ENCODE measurements at places on chromosomes 6 and 20.

DNA sequence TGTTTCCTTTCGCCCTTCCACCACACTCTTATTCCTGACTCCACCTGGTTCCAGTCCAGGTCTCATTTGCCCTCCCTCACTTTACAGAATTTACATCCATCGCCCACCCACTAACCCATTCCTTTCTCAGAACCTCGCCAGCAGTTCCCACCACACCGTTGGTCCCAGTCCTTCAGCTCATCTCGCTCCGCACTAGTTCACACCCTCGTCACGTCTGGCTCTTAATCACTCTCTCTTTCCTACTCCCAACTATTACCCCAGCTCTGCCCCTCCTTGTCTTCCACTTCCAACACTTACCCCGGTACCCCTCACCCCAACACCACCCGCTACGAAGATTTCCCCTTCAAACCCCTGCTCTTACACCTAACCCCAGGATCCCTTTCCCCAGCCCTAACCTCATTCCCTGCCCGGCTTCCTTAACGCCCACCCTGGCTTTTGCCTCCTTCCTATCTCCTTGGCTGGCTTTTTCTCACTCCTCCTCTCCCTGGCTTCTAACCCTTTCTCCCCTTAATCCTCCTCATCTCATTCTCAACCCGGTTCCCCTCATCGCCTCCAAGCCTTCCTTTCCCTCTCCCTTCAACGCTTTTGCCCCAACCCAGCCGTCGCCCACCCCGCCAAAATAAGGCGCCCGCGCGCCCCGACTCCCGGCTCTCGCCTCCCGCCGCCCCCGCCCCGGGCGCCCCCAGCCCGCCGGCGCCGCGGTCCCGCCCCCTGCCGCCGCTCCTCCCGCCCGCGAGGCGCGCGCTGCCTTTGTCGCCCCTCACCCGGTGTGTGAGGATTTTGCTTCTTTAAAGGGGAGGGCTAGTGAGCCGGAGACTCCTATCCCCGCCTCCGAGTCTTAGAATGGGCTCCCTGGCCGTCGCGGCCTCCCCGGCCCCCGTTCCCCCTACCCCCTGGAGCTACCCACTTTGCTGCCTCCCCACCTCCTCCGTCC, 542 bp downstream of the USP49 start:
- no peak for DNase-seq

DNA sequence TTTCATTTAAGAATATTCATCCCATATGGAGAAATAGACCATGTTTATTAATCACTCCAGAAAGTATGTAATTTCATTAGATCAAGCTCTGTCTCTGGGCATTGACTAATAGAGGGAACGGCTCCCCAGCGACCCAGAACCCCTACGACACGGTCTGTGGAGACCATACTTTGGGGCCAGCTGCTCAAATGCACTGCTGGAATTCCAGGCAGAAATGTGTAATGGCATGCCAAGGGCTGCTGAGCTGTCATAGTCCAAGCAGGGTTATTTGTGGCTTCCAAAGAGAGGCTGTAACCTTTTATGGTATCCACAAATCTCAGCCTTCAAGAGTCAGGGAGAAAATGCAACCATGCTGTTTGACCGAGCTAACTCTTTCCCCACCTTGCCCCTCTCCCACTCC, 755.8 kb downstream of the DHX35 start:
- DNase-seq, result no peak

DNA sequence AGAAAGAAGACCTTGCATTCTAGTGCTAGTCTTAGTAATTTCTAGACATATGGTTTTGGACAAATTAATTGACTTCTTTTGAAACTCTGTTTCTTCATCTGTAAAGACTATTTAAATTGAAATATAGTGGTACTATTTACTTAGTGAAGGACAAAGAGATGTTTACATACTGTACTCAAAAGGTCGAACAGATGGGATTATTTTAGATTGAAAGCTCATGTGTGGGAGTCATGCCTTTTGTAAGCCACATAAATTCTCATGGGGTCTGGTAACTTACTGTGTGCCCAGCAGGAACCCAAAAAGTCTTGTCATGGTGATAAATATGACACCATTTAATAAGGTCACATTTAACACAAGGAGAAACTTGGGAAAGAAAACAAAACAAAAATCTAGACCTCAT, 368.2 kb upstream of the CITED2 start:
- DNase-seq, result no peak

GRCh38 chr20:57654363-57654997, 34.3 kb upstream of the ZBP1 start:
- peak; percentile 93 for DNase-seq

- no peak for DNase-seq
Observed at GRCh38 chr6:21181866-21182265, 411.7 kb upstream of the SOX4 start.

- no peak for DNase-seq
Observed at GRCh38 chr6:43336382-43336781, 27.8 kb upstream of the CRIP3 start.

DNA sequence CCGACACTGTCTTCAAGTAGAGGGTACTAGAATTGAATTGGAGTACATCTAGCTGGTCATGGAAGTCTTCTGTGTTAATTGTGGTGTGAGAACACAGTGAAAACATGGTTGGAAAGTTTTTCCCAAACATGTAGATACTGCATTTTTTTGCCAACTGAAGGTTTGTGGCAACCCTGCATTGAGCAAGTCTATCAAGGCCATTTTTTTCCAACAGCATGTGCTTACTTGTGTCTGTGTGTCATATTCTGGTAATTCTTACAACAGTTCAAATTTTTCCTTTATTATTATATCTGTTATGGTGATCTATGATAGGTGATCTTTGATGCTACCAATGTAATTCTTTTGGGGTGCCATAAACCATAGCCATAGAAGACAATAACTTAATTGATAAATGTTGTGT, 147.0 kb downstream of the MYB start:
- DNase-seq, result no peak

- no peak for DNase-seq
Observed at GRCh38 chr6:34633256-34633655, 63.3 kb downstream of the ILRUN start.

DNA sequence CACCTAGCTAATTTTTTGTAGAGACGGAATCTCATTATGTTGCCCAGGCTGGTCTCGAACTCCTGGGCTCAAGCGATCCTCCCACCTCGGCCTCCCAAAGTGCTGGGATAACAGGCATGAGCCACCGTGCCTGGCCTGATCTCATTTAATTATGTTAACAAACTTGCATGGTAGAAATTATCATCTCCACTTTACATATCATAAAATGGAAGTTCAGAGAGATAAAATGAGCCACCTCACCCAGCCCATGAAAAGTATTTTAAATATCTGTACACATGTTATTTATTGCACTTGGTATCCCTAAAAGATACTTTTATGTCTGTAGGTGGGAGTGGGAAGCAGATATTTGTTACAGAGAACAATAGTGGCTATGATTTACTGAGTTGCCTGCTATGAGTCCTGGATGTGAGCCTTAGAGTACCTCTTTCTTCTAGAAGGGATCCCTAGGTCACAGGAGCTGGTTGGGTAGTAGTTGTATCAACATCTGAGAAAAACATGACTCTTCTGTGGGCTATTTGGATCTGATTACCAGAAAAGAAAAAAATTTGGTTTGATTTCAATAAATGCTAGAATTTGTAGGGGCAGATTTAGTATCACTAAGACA, 52.4 kb upstream of the EIF2S2 start:
- no peak for DNase-seq

DNA sequence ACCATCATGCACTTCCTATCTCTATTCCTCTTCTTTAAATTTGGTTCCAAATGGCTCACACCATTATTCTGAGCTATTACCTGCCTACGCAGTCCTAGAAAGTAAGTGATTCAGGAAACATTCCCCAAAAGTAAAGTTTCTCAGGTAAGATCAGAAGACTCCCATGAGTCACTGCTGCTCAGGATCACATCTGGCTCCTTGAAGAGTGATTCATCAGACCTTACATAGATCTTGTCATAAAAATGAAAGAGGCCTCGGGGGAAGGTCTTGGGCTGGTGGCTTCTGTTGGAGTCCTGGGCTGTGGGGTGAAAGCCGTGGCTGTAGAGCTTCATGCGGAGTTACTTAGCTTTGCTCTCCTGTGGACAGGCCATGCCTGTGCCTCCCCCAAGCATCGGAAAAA, 35.9 kb downstream of the PLG start:
- no peak for DNase-seq

DNA sequence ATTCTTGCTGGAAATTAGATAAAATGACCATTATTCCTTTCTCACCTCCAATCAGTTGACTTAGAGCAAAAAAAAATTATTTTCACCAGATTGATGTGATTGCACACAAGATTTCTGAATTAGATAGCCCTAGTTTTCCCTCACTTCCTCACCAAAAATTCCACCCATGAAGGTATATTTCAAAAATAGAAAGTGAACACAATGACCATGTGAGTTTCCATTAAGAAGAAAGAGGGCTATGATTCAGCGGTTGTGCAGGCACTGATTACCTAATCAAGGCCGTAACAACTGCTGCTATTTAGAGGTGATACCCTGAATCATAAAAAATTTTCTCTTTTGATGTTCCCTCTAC, 19.5 kb upstream of the RALGAPA2 start:
- DNase-seq, result no peak

- no peak for DNase-seq
Observed at GRCh38 chr6:107717781-107718180, 106.3 kb downstream of the SCML4 start.

- no peak for DNase-seq
Observed at GRCh38 chr20:38623061-38623460, 21.5 kb downstream of the ARHGAP40 start.

GRCh38 chr6:36094753-36095496, 35.4 kb upstream of the MAPK13 start:
- peak; percentile 66 for DNase-seq

- no peak for DNase-seq
Observed at GRCh38 chr6:155628306-155628705, 172.7 kb upstream of the NOX3 start.

DNA sequence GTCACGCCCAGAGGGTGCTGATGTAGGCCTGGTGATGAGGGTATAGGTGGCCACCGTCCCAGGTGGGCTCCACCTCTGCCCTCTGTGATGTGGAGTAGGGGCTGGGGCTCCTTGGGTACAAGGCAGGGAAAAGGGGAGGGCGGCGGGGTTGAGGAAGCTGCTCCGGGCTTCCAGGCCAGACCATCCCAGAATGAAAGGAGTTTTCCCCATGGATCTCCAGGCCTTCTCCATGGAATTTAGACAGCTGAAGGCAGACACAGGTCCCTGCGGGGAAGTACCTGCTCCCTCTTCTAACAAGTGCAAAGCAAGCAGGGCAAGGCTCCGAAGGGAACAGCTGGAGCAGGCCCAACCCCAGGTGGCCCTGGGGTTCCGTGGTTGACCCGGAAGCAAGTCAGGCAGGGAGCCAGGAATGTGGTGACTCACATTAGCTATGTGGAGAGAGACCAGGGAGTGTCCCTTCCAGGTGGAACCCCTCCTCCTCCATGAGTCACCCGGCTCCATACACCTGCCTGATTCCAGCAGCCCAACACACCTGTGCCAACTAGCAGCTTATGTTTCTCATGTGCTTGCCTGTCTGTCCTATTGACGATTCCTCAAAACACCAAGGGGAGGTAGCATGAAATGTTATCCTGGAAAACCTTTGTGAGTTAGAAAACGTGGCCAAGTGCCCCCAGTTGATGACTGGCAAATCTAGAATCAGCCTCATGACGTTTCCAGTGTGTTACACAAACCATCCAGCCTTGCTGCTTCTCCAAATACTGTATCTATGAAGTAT, 59.7 kb upstream of the SNX9 start:
- no peak for DNase-seq

GRCh38 chr6:90387383-90387775, 90.7 kb upstream of the BACH2 start:
- DNase-seq, result no peak

GRCh38 chr6:68082086-68082485, 553.0 kb upstream of the ADGRB3 start:
- no peak for DNase-seq

DNA sequence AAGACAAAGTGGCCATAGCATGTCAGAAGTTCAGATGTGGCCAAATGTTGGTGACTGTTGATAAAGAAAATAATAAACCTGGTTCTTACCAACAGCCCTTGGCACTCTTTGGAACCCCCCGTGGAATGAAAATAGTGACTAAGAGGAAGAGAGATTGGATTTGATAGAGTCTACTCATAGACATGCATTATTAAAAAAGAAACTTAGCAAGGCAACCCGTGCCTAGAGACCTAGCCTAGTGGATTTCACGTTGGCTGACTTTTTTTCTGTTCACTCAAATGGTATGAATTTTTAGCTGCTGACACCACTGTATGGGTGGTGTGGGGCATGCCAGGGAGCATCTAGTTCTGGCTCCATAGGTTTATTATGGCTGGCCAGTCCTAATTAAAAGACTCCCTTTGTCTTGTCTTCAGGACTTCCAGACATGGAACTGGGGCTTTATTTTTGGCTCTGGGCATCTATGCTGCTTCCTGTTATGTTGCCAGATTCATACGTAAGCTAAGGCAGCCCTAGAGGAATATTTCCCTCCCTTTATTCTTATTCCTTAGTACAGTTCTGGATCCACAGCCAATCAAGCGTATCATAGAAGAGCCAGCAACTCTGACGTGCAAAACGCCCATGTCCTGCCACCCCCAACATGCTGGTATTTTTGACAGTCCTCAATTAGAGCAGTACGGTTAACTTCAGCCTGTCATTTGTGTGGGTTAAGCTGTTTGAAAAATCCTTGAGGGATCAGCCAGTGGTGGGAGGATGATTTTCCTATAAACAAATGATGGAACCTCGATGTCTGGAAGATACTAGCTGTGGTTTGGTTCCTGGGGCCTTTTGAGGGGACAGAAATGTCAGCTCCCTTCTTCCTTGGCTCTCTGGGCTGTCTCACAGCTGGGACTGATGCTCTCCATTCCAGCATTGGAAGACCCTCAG, 127.5 kb downstream of the ISM1 start:
- no peak for DNase-seq

Measured in SK-N-SH (cell line).